ENCODE measurements at places on chromosomes 5 and 9.

- H3K4me3 ChIP-seq = no peak overlapping the region
- H3K4me1 ChIP-seq = no peaks in the 10 kb centered on the region
- no peaks in the 10 kb centered on the region for H3K27me3 ChIP-seq
- no peak for DNase-seq
- H3K36me3 ChIP-seq = no peaks in the 10 kb centered on the region
Measured at GRCh38 chr5:33489481-33490067, 48.8 kb downstream of the TARS1 start.

DNA sequence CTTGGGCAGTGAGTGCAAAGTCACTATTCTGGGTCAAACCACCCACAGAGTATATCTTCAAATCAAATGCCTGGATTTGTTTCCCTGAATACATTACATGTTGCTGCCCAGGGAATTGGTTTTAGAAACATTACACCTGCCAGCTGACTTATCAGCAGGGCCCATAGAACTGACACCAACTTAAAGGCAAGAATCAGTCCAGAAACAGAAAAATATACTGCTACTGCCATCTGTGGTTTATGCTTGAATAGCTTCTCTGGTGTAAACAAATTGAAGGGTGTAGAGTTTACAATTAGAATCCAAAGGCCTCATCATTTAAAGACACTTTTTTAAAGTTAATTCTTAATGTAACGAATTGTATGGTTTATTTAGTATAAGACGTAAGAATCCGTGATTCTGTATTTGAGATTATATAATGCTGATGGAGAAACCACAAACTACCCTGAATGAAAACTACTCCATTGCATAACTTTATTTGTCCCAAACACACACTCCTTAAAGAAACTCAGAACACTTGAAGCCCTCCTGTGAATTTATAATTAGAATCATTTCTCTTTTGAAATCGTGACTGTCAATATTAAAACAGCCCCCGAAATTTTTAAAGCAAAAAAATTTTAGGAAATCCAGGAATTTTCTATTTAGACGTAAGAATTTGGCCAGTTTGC is 6.2 kb downstream of the NR6A1 start:
- H3K4me1 ChIP-seq = peaks cover 8% of the 10 kb centered on the region
- no peaks in the 10 kb centered on the region for H3K36me3 ChIP-seq
- peaks cover 51% of the 10 kb centered on the region for H3K27me3 ChIP-seq
- no peak overlapping the region for H3K4me3 ChIP-seq

DNA sequence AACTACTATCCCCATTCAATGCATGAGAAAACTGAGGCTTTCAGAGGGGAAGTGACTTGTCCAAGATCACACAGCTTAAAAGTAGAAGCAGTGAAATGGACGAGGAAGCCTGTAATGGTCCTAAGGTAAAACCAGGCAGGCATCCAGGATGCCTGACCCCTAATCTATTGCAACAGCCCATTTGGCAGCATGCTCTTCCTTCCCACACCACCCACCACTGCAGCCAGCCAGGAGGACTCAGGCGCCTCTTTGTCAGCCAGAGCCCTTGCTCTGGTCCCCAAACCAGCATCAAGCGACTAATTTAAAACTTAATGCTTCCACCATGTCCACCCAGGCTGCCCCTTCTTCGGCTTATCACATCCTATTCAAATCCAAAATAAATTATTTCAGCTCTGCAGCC is 541.6 kb downstream of the CDK5RAP2 start:
- H3K4me1 ChIP-seq = no peaks in the 10 kb centered on the region
- H3K36me3 ChIP-seq = no peaks in the 10 kb centered on the region
- DNase-seq = no peak
- no peaks in the 10 kb centered on the region for H3K27me3 ChIP-seq
- no peak overlapping the region for H3K27ac ChIP-seq

GRCh38 chr9:33139421-33140228 is 27.5 kb downstream of the B4GALT1 start:
- no peak overlapping the region for H3K4me3 ChIP-seq
- no peaks in the 10 kb centered on the region for H3K36me3 ChIP-seq

- H3K27me3 ChIP-seq = no peaks in the 10 kb centered on the region
- no peaks in the 10 kb centered on the region for H3K36me3 ChIP-seq
- H3K4me1 ChIP-seq = peaks cover 27% of the 10 kb centered on the region
Measured at GRCh38 chr5:39428640-39429039, 3.9 kb upstream of the DAB2 start.

- no peaks in the 10 kb centered on the region for H3K27me3 ChIP-seq
- no peaks in the 10 kb centered on the region for H3K4me1 ChIP-seq
- no peak overlapping the region for H3K27ac ChIP-seq
- no peaks in the 10 kb centered on the region for H3K36me3 ChIP-seq
- DNase-seq = no peak
Measured at GRCh38 chr9:116223926-116224325, 70.3 kb downstream of the PAPPA start.

DNA sequence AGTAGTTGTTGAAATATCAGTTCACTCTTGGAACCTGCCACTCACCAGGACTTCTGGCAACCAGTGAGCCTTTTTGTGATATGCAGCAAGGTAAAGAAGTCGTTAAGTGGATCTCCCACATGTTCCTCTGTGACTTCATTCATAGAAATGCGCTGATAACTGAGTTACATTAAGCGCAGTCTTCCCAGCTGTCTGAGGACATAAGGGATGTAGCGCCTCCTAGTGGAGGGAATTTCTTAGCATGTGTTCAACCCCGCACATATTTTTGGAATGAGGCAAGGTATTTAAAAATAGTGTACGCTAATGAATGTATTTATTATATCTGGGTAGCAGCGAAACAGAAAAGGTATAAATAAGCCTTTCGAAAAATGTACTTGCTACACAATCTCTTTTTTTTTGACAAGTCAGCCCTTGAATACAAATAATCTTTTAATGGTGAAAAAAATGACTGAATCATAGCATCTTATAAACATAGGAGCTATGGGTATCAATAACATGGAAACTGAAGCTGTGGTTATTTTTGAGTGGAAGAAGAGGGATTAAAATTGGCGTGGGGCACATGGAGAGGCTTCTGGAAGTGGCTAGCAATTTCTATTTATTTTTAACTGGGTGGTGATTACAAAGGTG is 38.0 kb downstream of the PALM2AKAP2 start:
- no peaks in the 10 kb centered on the region for H3K27me3 ChIP-seq
- no peaks in the 10 kb centered on the region for H3K36me3 ChIP-seq
- DNase-seq = peak; percentile 68
- no peak overlapping the region for H3K4me3 ChIP-seq

- no peaks in the 10 kb centered on the region for H3K27me3 ChIP-seq
- H3K4me3 ChIP-seq = no peak overlapping the region
- no peak for DNase-seq
- no peak overlapping the region for H3K27ac ChIP-seq
Measured at GRCh38 chr5:15786884-15787283, 286.9 kb downstream of the FBXL7 start.

- DNase-seq = no peak
- no peaks in the 10 kb centered on the region for H3K4me1 ChIP-seq
Measured at GRCh38 chr9:123965801-123966686, 36.1 kb upstream of the DENND1A start.

GRCh38 chr5:6527749-6528455 is 79.2 kb downstream of the UBE2QL1 start:
- DNase-seq = no peak
- no peaks in the 10 kb centered on the region for H3K4me1 ChIP-seq
- peaks cover 8% of the 10 kb centered on the region for H3K27me3 ChIP-seq
- H3K36me3 ChIP-seq = no peaks in the 10 kb centered on the region
- H3K27ac ChIP-seq = no peak overlapping the region

DNA sequence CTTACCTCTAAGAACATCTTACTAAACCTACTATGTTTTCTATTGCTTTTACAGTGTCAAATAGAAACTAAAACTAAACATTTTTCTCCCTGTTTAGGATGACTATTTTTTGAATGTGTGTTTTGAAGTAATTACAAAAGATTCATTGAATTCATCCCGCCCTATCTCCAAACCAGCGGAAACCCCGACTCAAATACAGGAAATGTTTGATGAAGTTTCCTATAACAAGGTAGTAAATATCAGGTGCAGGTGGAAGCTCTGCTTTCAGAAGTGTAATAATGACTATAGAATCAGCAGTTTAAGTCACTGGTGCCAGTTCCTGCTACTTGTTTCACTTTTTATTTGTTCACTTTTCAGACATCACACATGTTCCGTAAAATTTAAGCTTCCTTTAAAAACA is 20.0 kb downstream of the ERAP2 start:
- H3K4me1 ChIP-seq = no peaks in the 10 kb centered on the region
- H3K27ac ChIP-seq = no peak overlapping the region
- H3K4me3 ChIP-seq = no peak overlapping the region
- H3K27me3 ChIP-seq = no peaks in the 10 kb centered on the region
- H3K36me3 ChIP-seq = peaks cover 33% of the 10 kb centered on the region

DNA sequence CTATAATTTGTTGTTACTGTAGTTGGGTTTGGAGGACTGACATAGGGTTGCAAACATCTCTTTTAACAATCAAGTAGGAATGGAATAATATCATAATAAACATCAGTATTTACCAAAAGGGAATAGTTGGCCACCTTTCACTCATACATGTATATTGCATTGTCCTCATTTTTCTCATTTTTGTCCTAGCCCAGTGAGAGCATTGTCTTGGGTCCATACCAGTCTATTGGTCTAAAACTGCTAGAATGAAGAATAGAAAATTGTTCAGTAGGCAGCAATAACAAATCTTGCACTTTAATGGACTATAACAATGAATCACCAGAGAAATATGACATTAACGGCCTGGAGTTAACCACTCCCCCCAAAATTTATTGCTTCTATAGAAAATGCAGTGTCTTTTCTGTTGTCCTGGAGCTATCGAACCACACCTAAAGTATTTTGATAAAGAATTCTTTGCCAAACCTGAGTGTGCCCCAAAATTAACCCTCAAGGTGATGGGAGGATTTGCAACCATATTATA is 80.9 kb upstream of the IL33 start:
- no peaks in the 10 kb centered on the region for H3K4me1 ChIP-seq
- no peaks in the 10 kb centered on the region for H3K36me3 ChIP-seq
- H3K4me3 ChIP-seq = no peak overlapping the region
- H3K27ac ChIP-seq = no peak overlapping the region

DNA sequence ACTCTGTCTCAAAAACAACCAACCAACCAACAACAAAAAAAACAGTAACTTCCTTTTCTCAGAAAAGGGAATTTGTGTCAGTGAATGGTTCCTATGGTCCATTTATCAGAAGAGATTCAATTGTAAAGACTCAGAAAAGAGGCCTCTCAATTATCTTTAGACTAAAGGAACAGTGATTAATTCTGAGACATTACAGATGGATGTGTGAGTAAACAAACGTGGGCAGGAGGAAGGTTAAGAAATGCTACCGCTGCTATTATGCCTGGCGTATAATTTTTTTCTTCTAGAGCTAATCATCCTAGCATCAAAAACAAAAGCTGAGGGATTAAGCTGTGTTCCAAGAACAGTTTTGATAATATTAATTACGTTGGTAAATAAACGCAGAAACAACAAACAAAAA is 52.9 kb upstream of the JMY start:
- H3K36me3 ChIP-seq = no peaks in the 10 kb centered on the region
- H3K27me3 ChIP-seq = no peaks in the 10 kb centered on the region
- peak overlapping the region; percentile 17 for H3K27ac ChIP-seq
- no peak overlapping the region for H3K4me3 ChIP-seq

GRCh38 chr5:59919484-59919883 is 26.0 kb upstream of the PDE4D start:
- H3K27me3 ChIP-seq = no peaks in the 10 kb centered on the region
- no peaks in the 10 kb centered on the region for H3K4me1 ChIP-seq
- no peaks in the 10 kb centered on the region for H3K36me3 ChIP-seq
- no peak overlapping the region for H3K27ac ChIP-seq

DNA sequence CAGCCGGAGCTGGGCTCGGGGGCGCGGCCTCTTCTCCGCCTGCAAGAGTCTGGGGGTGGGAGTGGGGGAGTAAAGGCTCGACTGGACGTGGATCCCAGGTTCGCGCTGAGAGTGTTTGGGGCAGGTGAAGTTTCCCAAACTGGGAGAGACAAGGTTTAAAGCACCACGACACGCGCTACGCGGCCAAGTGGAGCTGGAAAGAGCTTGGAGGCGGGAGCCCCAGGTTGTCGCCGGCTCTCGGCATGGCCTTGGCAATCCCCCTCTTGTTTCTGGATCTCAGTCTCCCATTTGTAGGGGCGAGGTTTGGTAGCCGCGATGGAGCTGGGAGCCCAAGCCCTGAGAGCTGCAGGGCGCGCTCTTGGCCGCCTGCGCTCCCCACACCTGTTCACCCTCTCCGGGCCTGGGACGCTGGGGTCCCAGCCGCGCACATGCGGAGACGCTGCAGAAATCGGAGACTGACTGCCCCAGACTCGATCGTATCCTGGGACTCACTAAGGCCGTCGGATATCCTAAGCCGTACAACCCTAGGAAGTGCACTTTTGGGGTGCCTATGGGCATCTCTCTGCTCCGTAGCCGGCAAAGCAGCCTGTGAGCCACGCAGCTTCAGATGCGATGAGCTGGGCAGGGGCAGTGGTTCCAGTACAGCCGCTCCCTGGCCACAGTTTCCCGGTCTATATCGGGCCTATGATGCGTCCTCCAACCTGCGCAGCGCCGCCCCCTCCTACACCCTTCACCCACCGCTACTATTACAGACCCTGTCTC is 937 bp downstream of the TMOD1 start:
- peaks cover 40% of the 10 kb centered on the region for H3K27me3 ChIP-seq
- H3K4me3 ChIP-seq = peak overlapping the region; percentile 71
- DNase-seq = no peak
- peak overlapping the region; percentile 57 for H3K27ac ChIP-seq
- peaks cover 39% of the 10 kb centered on the region for H3K4me1 ChIP-seq

GRCh38 chr5:103120607-103121200 is 603 bp downstream of the PPIP5K2 start:
- no peaks in the 10 kb centered on the region for H3K27me3 ChIP-seq
- peaks cover 38% of the 10 kb centered on the region for H3K4me1 ChIP-seq
- DNase-seq = no peak
- peak overlapping the region; percentile 73 for H3K4me3 ChIP-seq

DNA sequence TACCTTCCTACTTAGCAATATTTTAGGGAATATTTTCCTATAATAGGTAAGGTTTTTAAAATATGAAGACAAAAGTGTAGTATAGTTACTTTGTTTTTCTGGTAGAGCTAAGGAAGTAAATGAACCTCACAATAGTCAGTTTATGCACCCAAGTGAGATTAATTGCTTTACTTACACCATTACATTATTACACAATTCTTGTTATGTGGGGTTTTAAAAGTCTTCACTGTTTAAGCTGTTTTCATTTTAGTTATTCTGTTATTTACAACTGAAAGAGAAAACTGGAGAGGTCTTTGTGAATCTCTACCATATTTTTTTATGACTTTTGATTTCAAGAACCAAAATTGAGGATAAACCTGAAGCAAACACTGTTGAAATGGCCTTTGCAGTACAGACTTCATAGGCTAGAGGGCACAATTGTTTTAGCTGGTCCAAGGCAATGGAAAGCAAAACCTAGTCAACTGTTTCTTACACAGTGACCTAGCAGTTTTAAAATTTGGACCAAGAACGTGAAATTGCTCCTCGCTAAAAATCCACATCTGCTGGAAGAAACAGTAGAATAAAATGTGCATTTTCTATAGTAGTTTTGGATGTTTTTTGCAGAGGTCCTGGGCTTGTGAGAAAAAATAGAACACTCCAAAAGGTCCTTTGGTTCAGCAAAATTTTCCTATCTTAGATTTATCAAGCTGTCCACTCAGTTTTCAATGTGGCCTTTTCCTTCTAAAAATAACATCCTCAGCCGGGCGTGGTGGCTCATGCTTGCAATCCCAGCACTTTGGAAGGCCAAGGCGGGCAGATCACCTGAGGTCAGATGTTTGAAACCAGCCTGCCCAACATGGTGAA is 66.4 kb upstream of the FER start:
- no peaks in the 10 kb centered on the region for H3K27me3 ChIP-seq
- no peaks in the 10 kb centered on the region for H3K36me3 ChIP-seq
- H3K27ac ChIP-seq = no peak overlapping the region
- no peaks in the 10 kb centered on the region for H3K4me1 ChIP-seq
- peak overlapping the region; percentile 14 for H3K4me3 ChIP-seq
